Activated naive CD4-positive, alpha-beta T cell treated with anti-CD3 and anti-CD28 coated beads for 36 hours (primary cell): ENCODE measurements at places on chromosomes 11 and 22. TPM values are rescaled to one million over a fixed set of nuclear protein-coding genes. Genes with fewer than 3 reads are reported as not detected.

DNA sequence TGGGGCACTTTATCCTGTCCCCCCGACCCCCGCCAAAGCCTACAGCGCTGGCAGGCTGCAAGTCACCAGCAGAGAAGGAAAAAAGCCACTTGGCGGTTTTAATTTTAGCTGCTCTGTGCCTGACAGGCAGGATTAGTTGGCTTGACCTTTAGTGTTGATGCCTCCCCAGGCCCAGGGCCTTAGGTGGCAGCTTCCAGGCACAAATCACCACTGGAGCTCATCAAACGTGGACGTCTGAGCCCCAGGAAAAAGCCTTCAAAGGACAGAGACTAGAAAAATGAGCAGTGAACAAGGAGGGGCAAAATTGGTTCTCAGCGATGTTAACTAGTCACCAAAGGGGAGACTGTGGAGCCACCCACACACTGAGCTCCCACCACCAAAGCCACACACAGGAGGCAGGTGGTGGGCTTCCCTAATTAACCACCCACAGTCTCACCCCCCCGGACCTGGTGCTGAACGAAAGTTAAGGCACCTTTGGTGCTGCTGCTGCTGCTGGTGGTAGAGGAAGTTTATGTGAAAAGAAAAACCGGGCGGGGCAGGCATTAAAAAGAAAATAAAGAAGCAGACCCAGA is 4.4 kb upstream of the PYGM start:
- peaks cover 58% of the 10 kb centered on the region for H3K36me3 ChIP-seq
- peaks cover 88% of the 10 kb centered on the region for H3K4me1 ChIP-seq
- DNase-seq, result peak; percentile 52
- H3K4me3 ChIP-seq, result no peak overlapping the region

GRCh38 chr22:19607192-19608002 is 83.2 kb upstream of the CLDN5 start:
- no peaks in the 10 kb centered on the region for H3K36me3 ChIP-seq
- peaks cover 62% of the 10 kb centered on the region for H3K4me1 ChIP-seq
- DNase-seq, result peak; percentile 94
- H3K4me3 ChIP-seq, result peak overlapping the region; percentile 57

DNA sequence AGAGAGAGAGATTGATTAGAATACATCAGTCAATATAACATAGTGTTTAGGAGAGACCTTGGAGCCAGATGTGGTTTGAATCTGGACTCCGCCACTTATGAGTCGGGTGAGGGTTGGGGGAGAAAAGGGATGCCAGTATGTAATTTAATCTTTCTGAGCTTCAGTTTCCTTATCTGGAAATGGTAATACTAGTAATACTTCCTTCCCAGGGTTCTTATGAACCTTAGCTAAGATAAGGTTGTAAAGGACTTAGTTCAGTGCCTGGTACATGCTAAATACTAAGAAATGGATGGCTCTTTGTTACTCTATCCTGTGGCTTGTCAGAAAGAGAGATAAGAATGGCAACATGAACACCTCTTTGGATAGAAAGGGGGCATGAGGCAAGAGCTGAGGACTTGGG is 226.1 kb upstream of the NARS2 start:
- H3K27me3 ChIP-seq, result no peaks in the 10 kb centered on the region
- DNase-seq, result no peak
- H3K36me3 ChIP-seq, result no peaks in the 10 kb centered on the region
- no peak overlapping the region for H3K4me3 ChIP-seq

GRCh38 chr22:24695561-24696511 is 78.7 kb downstream of the PIWIL3 start:
- no peaks in the 10 kb centered on the region for H3K4me1 ChIP-seq
- DNase-seq, result peak; percentile 12
- no peaks in the 10 kb centered on the region for H3K27me3 ChIP-seq
- H3K36me3 ChIP-seq, result no peaks in the 10 kb centered on the region
- no peak overlapping the region for H3K27ac ChIP-seq

The ANGPTL5 gene
- total RNA-seq, result not detected
